ENCODE measurements at places on chromosomes 11 and 22. TPM values are rescaled to one million over a fixed set of nuclear protein-coding genes. Genes with fewer than 3 reads are reported as not detected.

Gene HTR3A
- not detected for total RNA-seq

Gene OR8D4
- total RNA-seq: not detected

Gene ARCN1
- 120 TPM for total RNA-seq

DNA sequence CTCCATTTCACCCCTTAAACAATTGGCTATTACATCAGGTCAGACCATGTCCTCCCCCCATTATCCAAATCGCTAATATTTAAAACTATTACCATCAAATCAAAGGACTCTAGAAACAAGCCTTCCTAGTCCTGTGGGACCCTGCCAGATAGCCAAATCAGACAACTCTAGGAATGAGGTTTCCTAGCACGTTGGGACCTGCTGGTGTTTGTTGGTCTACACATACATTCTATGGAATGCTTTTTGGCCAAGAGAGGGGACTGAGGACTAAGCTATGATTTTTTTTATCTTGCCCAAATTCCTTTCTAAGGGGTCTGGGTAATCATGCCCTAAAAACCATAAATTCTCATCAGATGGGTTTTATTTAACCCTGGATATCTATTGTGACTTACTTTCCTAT lies 14.1 kb upstream of the SELENOH start:
- no peaks in the 10 kb centered on the region for H3K36me3 ChIP-seq
- no peak overlapping the region for H3K27ac ChIP-seq
- H3K27me3 ChIP-seq: no peaks in the 10 kb centered on the region
- H3K4me3 ChIP-seq: no peak overlapping the region
- no peaks in the 10 kb centered on the region for H3K4me1 ChIP-seq
- DNase-seq: no peak

DNA sequence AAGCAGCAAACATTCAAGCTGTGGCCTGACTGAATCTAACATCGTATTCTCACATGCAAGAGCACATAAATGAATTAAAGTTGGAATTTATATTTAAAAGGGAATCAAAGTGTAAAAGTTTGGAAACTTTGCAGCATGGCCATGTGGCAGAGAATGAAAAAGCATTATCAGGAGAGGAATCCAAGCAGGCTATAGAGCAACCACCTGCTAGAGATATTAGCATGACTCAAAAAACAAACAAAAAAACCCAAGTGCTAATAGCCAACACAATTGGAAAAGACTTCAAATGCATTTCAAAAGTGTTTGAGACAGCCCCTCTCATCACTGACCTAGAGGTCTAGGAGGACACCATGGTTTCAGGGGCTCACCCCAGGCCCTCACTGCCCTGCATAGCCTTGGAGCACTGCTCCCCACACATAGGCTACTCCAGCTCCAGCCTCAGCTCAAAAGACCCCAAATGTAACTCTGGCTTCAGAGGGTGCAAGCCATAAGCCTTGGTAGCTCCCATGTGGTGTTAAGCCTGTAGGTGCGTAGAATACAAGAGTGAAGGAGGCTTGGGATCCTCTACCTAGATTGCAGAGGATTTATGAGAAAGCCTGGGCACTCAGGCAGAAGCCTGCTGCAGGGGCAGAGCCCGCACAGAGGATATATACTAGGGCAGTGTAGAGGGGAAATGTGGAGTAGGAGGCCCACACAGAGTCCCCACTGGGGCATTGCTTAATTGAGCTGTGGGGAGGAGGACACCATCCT lies 1.7 kb upstream of the KRTAP5-7 start:
- no peaks in the 10 kb centered on the region for H3K27me3 ChIP-seq
- no peak overlapping the region for H3K27ac ChIP-seq
- H3K36me3 ChIP-seq: no peaks in the 10 kb centered on the region
- DNase-seq: peak; percentile 17
- H3K4me1 ChIP-seq: no peaks in the 10 kb centered on the region

Gene GPHA2
- total RNA-seq: not detected

GRCh38 chr11:37451903-37452302 lies 853.9 kb upstream of the RAG2 start:
- H3K27ac ChIP-seq: no peak overlapping the region
- no peak overlapping the region for H3K4me3 ChIP-seq
- DNase-seq: no peak
- H3K27me3 ChIP-seq: no peaks in the 10 kb centered on the region
- no peaks in the 10 kb centered on the region for H3K4me1 ChIP-seq
- H3K36me3 ChIP-seq: no peaks in the 10 kb centered on the region

Gene OR52I2
- total RNA-seq: not detected

Gene MPZL3
- total RNA-seq: 11.8 TPM

DNA sequence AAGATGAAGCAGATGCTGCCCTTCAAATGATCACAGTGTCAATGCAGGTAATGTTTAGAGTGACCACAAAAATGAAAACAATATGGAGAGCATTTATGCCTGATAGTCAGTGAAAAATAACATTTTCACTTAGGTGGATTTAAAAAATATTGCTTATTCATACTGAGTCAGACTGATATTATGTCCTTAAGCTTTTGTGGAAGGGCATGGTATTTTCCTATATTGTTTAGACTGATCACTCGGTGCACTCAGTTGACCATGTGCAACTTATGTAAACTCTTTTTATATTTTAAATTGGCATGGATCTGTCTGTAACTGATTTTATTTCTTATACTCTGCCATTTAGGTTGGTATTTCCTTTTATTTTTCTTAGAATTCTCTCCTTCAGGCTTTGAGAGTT lies 106.6 kb downstream of the DYNC2H1 start:
- H3K4me3 ChIP-seq: no peak overlapping the region
- no peak for DNase-seq
- H3K27ac ChIP-seq: no peak overlapping the region
- H3K4me1 ChIP-seq: no peaks in the 10 kb centered on the region

DNA sequence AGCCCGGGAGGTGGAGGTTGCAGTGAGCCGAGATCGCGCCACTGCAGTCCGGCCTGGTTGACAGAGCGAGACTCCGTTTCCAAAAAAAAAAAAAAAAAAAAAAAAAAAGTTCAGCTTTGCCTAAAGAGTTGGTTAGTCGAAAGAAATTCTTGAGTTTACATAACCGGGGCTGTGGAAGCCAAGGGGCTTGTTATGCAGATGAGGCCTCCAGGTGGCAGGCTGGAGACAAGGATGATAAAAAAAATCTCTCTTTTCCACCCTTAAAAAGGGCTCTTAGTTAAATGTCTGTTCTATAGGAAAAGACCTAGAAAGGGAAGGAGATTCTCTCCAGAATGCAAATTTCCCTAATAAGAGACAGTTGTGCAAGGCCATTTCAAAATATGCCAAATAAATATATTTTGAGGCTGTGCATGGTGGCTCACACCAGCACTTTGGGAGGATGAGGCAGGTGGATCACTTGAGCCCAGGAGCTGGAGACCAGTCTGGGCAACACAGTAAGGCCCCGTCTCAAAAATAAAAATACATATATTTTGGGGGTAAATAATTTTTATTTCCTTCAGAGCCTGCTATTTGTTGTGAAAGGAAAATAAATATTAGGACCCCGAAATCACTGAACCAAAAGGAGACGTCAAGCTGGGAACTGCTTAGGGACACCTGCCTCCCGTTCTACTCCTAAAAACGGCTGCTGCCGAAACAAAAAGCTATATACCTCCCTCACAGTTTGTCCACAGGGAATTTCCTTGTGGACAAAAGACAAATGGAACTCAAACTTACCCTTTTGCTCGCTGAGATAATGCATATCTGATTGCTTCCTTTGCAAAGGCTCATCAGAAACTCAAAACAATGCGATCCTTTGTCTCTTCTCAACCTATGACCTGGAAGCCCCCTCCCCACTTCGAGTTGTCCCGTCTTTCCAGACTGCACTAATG lies 2.4 kb upstream of the IFITM2 start:
- H3K4me3 ChIP-seq: no peak overlapping the region
- no peaks in the 10 kb centered on the region for H3K36me3 ChIP-seq
- peak overlapping the region; percentile 89 for H3K27ac ChIP-seq
- H3K27me3 ChIP-seq: no peaks in the 10 kb centered on the region

DNA sequence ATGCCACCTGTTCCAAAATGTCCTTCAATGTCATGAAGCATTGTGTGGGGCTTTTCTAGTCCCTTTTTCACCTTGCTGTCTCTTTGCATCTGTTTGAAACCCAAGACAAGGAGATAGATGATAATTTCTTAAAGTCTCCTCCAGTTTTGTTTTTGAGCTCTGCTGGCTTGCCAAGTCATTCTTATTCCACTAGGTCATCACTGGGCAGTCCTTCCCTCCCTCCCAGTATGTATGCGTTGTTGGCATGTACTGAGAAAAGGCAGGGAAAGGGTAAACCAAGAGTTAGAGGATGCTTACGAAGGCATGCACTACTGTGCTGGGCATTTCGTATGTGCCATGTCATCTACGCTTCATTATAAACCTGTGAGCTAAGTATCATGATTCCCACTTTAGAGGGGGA lies 78.6 kb downstream of the PARVA start:
- no peaks in the 10 kb centered on the region for H3K27me3 ChIP-seq
- no peaks in the 10 kb centered on the region for H3K36me3 ChIP-seq
- H3K4me1 ChIP-seq: peaks cover 9% of the 10 kb centered on the region
- DNase-seq: no peak

- H3K27ac ChIP-seq: no peak overlapping the region
- no peaks in the 10 kb centered on the region for H3K36me3 ChIP-seq
- H3K4me1 ChIP-seq: peaks cover 16% of the 10 kb centered on the region
- H3K27me3 ChIP-seq: no peaks in the 10 kb centered on the region
- DNase-seq: no peak
- no peak overlapping the region for H3K4me3 ChIP-seq
Observed at GRCh38 chr11:15824060-15824459, 532.3 kb downstream of the SOX6 start.

Gene OR4D9
- total RNA-seq: not detected

Gene OOSP4B
- not detected for total RNA-seq

- peaks cover 8% of the 10 kb centered on the region for H3K27me3 ChIP-seq
- no peaks in the 10 kb centered on the region for H3K36me3 ChIP-seq
- DNase-seq: no peak
- H3K27ac ChIP-seq: peak overlapping the region; percentile 76
- H3K4me3 ChIP-seq: peak overlapping the region; percentile 51
Observed at GRCh38 chr22:44667829-44668189, 34.2 kb upstream of the PRR5 start.

DNA sequence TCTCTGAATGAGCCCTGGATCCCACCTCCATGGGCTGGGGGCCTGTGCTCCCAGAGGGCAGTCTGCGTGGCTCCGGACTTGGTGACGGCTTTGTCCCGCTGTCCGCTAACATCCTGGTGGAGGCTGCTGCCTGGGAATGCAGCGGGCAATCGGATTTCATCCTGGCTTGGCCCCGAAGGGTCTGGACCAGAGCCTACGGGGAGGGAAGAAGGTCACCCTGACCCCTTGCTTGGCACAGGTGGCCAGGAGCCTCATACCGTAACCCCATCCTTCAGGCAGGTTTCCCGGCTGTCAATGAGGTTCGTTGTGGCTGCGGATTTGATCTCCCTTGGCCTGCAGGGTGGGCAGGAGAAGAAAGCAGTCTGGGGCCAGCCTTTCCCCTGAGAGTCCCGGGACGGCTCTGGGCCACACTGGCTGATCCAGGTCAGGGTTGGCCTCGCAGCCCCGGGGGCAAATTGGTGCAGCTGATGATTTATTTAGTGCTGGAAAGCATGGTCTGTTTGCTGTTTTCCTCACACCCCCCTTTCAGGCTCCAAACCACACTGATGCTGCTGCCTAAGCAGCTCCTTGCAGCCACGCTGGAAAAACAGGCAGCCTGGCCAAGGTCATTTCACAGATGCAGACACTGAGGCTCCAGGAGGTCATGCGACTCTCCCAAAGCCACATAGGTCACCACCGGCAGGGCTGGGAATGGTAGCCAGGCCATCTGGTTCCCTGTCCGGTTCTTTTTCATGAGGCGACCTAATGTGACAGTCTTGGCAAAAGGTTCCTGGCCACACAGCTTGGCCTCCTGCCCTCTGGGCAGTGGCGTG lies 15.0 kb downstream of the PRDM11 start:
- no peaks in the 10 kb centered on the region for H3K36me3 ChIP-seq
- no peak overlapping the region for H3K27ac ChIP-seq
- H3K4me1 ChIP-seq: peaks cover 23% of the 10 kb centered on the region
- DNase-seq: peak; percentile 61
- H3K27me3 ChIP-seq: no peaks in the 10 kb centered on the region
- no peak overlapping the region for H3K4me3 ChIP-seq

DNA sequence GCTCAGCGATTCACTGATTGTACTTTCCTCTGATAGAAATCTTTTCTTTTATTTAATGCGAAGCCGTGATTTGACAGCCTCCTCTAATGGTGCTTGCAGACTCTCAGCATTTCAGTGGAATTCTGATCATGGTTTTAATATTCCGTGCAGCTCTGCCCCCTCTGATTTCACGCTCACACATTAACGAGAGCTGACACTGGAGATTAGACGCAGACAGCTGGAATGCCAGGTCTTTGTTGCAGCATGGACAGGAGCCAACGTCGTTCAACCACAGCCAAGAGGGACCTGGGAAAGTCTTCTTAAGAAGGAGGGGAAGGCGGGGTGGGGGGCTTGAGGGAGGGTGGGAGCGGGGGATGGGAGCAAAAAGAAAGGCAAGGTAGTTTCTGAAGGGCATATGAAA lies 186.4 kb downstream of the BLID start:
- H3K4me3 ChIP-seq: peak overlapping the region; percentile 36
- DNase-seq: no peak
- peaks cover 11% of the 10 kb centered on the region for H3K4me1 ChIP-seq
- no peaks in the 10 kb centered on the region for H3K36me3 ChIP-seq
- no peaks in the 10 kb centered on the region for H3K27me3 ChIP-seq

Gene TUBA8
- total RNA-seq: 1.7 TPM

GRCh38 chr11:72859126-72859525 lies 44.9 kb downstream of the ATG16L2 start:
- DNase-seq: no peak
- no peak overlapping the region for H3K4me3 ChIP-seq
- H3K27ac ChIP-seq: no peak overlapping the region
- H3K27me3 ChIP-seq: no peaks in the 10 kb centered on the region

DNA sequence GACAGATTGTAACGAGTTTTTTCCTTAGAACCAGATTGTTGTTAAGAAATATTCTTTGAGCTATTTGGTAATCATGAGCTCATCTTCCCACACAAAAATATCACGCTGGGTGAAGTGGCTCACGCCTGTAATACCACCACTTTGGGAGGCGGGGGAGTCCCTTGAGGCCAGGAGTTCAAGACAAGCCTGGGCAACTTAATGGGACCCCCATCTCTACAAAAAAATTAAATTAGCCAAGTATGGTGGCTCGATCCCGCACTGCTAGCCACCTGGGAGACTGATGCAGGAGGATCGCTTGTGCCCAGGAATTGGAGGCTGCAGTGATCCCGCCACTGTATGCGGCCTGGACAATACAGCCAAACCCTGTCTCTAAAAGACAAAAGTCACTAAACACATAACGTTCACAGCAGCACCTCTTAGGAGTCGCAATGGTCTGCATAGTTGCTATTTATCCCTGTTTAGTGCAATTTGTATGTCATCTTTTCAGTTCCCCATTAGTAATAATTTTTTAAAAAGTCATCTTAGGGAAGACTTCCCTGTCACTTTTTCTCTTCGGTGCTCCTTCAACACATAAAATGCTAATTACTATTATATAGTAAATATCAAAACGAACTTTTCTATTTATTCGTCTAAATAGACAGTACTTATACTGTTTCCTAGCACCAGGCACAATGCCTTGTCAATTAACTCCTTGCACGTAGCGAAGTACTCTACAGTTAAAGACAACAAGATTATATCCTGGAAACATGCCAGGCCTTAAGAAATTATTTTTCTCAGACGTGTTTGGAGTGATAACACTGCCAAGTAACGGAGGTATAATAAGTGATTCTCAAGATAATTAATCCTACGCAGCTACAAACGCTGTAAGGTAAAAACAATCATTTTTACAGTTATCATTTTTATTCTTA lies 1.1 kb downstream of the ST13 start:
- DNase-seq: no peak
- H3K4me3 ChIP-seq: peak overlapping the region; percentile 95
- H3K27ac ChIP-seq: peak overlapping the region; percentile 94
- peaks cover 5% of the 10 kb centered on the region for H3K36me3 ChIP-seq

Data from upper lobe of right lung (tissue), 1 donor.